CD8-positive, alpha-beta T cell (primary cell): ENCODE measurements at places on chromosomes 2 and 18.

- no peak for DNase-seq
Measured at GRCh38 chr2:60334610-60335009, 218.8 kb downstream of the BCL11A start.

DNA sequence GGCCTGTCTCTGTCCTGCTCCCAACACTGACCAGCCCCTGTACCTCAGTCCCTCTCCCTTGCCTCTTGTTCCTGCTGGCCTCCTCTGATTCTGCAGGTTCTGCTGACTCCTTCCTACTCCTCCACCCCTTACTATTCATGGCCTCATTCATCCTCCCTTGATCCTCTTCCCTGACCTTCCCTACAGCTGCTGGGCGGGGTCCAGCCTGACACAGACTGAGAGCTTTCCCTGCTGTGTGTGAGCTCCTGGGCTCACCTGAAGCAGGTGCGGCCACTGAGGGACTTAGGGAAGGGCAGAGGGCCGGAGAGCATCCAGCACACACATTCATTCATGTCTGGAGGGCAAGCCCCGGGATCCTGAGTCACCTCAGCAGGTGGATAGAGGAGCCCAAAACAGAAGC, 185.6 kb downstream of the CTIF start:
- DNase-seq, result no peak

DNA sequence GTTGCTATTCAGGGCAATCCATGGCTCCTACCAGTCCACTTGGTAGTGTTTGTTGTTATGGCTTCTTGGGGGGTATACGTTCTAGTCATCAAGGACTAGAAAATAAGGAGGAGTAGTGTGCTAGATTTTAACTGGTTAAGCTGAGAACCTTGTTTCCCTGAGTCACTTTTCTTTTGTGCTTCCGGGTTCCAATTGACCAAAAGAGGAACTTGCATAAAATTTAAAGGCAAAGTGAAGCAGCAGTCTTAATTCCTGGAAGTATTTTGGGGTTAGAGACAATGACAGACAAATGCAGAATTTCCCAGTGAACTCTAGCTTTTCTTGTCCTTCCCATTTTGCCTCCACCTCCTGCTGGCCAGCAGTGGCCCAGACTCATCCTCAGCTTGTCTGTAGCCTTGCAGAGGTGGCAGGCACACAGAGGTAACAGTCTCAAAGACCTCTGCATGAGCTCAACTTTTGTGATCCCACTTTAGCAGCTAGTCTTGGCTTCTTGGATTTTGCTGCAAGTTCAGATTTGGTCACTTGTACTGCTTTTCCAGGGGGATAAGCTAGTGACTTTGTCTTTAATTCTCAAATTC, 1105.8 kb upstream of the NXPH2 start:
- DNase-seq, result no peak

- DNase-seq, result no peak
Measured at GRCh38 chr2:85601771-85602475, 575 bp downstream of the TMEM150A start.

DNA sequence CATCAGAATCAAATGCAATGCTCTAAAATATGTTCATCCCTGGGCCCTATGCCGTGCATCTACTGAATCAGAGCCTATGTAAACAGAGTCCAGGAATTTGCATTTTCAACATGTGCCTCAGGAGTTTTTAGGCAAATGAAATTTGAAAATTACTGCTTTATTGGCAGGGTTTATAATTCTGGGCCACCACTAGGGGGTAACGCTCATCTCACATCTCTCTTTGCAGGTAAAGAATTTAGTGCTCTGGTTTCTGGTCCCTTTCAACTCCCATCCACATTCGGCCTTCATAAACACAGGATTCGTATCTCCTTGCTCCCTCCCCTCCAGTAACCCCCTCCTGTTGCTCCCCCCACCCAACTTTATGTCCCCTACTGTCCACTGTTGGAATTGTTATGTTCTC, 49.3 kb downstream of the LYPD6B start:
- no peak for DNase-seq

- DNase-seq, result no peak
Measured at GRCh38 chr2:175170659-175171304, 2.8 kb upstream of the ATF2 start.

DNA sequence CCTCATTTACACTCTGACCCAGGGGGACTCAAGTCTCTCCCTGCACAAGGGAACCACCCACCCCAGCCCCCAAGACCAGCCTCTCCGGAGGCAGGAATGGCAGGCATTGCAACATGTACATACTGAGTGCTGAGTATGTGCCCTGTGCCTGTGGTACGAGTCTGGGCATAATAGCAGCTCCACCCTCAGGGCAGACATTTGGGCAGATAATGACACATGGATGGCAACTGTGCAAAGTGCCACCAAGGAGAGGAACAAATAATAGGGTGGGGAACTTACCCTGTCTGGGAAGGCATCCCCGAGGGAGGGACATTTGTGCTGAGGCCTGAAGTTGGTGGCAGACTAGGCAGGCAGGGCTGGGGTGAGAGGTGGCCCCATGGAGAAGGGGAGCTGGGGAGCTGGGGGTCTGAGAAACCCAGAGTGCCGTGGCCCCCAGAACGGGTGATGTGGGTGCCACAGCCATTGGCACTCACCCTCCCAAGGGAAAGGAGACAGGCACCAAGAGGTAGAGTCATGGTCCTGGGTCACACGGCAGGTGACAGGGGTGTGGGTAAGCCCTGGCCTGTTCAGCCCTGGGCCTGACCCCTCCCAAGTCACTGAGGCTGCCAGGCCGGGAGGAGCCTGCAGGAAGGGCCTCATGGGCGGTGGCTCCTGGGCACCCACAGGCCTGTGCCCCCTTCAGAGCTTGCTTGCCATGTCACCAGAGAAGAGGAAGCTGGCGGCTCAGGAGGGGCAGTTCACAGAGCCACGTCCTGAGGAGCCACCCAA, 15.7 kb upstream of the GPR17 start:
- no peak for DNase-seq

DNA sequence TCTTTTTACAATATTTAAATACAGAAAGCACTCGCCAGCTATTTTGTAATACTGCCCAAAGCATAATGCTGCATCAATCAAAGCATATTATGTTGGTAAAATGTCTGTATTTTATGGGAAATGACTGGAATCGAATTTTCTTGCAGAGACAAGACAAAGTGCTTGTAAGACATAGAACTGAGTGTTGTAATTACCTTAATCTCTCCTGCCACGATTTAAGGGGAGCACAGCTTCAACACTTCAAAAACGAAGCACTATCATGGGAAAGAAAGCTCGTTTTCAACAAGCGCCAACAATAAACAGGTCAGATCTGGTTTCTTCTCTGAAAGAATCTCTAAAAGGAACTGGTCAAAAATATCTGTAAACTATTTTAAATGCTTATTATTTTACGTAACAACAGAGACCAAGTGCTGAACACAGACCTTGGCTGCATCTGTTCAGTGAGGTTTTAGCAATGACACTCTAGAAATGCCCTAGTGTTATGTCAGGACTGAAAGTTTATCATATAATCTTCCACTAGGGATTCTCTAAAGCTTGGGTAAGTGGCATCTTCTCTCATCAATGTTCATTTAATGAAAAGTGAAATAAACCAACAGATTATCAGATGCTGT, 19.0 kb downstream of the RND3 start:
- DNase-seq, result no peak

- no peak for DNase-seq
Measured at GRCh38 chr2:144382849-144383248, 137.1 kb downstream of the ZEB2 start.

GRCh38 chr2:129061069-129061768, 742.6 kb upstream of the HS6ST1 start:
- no peak for DNase-seq

GRCh38 chr2:98085649-98086048, 1.3 kb upstream of the VWA3B start:
- DNase-seq, result no peak
